ENCODE measurements at places on chromosomes 11 and 22.

DNA sequence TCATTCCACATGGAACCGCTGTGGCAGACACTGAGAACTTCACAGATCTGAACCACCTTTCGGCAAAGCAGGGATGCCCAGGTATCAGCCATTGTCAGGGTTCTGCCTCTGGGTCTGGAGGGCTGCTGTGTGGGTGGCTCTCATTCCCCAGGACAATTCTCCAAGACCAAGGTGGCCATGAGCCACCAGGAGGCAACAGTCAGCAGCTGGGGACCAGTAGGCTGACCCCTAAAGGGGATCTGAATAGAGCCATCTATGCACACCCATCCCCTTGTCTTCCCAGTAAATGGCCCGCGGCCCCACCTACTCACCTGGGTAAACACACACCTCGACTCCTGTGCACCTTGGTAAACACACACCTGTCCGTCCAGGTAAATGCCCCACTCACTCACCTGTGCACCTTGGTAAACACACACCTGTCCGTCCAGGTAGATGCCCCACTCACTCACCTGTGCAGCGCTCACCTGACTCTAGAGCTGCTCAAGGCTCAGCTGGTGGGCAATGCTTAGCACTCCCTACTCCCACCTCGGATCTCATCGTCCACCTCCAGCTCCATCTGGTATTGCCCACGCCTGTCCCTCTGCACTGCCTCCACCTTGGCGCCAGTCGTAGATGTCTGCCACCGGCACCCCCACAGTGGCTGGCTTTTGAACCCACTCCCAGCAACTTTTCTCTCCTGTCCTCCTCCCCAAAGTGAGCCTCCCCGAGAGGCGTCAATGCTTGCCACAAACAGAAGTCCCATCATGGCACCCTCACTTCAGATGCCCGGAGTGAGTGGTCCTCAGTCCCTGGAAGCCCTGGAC is 10.2 kb downstream of the SLC25A1 start:
- no peak for DNase-seq

- DNase-seq, result no peak
Measured at GRCh38 chr22:37560608-37561211, 430 bp downstream of the CDC42EP1 start.

DNA sequence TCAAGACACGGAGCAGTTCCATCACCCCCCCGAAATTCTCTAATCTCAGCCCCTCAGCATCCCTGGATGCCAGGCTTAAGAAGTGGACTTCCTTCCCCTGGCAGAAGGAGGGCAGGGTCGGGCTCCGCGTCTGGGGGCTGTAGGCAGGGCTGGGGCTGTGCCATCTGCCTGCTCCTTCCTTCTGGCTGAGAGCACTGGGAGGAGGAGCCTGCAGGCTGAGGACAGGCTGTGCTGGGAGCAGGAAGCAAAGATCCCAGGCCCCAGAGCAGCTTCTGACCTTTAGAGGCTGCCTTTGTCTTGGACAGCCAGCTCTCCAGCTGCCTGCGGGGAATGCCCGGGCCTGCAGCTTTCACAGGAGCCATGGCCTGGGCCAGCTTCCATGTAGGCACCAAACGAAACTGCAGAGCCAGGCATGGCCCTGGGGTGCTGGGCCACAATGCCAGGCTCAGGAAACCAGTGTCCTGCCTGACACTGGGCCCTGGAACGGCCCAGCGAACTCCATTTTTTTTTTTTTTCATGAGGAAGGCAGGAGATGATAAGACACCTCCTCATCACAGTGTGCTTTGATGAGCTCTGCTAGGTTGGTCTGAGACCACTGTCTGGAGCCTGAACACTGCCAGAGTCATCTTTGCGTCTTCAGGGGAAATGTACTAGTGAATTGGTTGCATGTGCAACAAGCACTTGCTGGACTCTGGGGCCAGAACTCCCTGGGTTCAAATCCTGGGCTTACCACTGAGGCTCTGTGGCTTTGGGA is 67.9 kb downstream of the MCM5 start:
- no peak for DNase-seq

GRCh38 chr22:30204015-30204741 is 42.4 kb downstream of the LIF start:
- DNase-seq, result no peak

GRCh38 chr11:128786507-128786906 is 80.6 kb downstream of the KCNJ1 start:
- DNase-seq, result peak; percentile 43

DNA sequence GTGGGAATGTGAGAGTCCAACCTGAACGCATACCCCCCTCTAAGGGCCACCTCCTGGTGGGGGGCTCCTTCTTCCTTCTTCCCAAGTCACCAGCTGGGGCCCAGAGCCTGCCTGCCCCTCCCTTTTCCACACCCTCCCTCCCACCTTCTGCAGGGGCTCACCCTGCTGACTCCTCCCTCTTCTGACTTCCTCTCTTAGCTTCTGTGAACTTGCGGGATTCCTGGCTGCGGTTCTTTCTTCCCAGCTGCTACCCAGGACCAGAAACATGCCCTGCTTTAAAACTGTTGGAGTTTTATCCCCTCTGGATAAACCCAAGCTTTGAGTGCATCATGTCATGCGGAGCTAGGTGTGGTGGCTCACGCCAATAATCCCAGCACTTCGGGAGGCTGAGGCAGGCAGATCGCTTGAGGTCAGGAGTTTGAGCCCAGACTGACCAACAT is 10.2 kb downstream of the LRRC74B start:
- DNase-seq, result no peak

DNA sequence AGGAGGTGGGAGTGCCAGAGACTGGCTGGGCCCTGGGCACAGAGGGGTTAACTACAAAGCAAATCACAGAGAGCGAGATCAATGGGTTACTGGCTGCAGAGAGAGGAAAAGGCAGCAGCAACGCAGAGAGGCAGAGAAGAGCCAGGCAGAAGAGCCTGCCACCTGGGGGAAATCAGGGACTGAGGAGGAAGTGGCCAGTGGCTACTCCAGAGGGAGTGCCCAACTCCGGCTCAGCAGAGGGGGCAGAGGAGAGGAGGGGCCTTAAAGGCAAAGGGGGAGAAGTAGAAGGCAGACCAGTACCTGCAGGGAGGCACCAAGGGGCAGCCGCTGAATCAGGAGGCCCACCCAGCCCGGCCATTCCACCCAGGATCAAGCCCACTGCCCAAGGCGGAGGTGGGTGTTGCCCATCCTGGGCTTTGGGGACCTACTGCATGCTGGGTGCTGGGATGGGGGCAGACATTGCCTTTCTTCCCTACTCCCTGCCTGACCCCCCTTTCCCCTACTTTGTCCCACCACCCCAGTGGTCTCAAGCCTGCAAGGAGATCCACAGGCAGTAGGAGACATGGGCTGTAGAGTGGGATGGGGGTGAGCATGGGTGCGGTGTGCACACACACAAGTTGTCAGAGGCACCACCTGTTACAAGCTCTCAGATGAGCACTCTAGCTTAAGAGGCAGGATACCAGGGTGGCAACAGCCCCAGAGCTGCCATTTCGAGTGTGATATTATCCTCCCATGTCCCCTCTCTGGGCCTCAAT is 926 bp upstream of the GALR3 start:
- no peak for DNase-seq

DNA sequence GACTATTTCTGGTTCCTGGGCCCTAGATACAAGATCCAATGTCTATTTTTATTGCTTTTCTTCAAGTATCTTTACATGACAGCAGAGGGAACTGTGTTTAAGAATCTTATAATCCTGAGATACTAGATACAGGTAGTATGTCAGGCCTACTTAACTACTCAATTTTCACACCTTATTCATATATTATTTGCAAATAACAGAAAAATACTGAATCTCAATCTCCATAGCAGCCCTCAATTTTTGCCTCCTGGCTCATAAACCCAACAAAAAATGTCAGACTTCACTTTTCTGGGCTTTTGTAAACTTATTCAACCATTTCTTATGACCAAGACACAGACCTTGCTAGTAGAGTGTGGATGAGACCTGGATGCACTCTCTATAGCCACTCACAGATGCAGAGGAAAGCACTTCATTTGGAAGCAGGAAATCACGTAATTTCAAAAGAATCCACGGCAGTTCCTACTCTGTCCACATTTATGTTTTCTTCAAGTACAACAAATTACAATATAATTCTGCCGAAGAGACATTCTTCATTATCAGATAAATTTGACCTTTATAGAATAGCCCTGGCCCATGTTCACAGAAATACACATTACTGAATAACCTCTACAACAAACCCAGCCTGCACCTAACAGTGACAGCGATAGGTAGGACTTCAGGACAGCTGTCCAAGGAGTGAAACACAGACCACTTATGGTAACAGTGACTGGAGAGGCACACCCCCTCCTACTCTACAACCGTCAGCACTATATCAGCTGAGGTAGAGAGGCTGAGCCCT is 62.0 kb upstream of the YPEL1 start:
- no peak for DNase-seq

GRCh38 chr11:119041821-119042514 is 11.3 kb upstream of the SLC37A4 start:
- no peak for DNase-seq

DNA sequence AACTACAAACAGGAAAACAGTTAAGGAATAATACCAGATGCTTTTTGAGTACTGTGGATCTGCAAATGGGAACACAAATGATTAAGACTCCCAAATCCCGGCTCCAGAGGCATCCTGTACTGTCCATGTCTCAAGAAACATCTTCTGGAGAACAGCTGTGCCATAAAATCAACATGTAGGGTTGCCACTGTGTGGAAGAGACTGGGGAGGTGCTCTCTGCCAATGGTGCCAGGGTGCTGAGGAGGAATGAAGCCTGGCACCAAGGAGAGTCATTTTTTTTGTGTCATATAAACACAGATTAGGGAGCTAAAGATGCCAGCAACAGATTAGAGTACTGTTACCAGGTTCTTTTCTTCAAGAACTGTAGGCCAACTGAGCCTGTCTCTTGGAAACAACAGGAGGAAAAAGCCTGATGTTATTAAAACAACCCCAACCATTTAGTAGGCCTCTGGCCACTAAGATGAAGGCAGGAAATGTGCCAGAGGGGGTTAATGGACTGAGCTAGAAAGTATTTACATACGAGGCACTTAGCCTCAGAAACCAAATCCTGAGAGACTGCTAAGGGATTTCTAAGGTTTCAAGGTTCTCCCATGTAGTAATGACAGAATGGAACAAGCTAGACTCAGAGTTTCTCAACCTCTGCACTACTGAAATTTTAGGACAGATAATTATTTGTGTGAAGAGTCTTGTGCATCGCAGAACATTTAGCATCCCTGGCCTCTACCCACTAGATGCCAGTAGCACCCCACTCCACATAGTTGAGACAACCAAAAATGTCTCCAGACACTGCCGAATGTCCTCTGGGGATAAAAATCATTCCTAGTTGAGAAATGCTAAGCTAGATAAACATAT is 54.6 kb upstream of the CHRM4 start:
- no peak for DNase-seq

- DNase-seq, result no peak
Measured at GRCh38 chr11:103494491-103494890, 385.3 kb downstream of the DYNC2H1 start.

DNA sequence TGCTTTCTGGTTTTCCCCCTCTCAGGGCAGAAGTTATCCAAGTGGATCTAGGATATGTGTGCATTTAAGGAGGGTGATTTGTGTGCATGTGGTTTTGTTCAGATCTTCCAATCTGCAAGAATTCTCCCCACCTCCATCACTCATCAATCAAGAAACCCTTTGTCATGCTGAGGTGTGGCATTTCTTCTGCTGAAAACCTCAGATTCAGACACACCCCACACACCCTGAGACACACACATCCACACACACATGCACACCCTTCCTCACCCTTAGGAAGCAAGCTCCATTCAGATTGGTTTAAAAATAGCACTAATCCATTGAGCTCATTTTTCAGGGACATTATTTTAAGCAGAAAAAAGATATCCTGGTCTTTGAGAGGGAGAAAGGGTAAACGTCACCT is 106.1 kb upstream of the HSD17B12 start:
- DNase-seq, result no peak

- no peak for DNase-seq
Measured at GRCh38 chr22:42955848-42956247, 59.1 kb downstream of the PACSIN2 start.

- DNase-seq, result no peak
Measured at GRCh38 chr11:352456-353031, 16.8 kb upstream of the B4GALNT4 start.

GRCh38 chr11:124900464-124900863 is 2.8 kb upstream of the ROBO4 start:
- DNase-seq, result no peak

- DNase-seq, result no peak
Measured at GRCh38 chr11:114571712-114572111, 12.0 kb upstream of the NXPE1 start.

DNA sequence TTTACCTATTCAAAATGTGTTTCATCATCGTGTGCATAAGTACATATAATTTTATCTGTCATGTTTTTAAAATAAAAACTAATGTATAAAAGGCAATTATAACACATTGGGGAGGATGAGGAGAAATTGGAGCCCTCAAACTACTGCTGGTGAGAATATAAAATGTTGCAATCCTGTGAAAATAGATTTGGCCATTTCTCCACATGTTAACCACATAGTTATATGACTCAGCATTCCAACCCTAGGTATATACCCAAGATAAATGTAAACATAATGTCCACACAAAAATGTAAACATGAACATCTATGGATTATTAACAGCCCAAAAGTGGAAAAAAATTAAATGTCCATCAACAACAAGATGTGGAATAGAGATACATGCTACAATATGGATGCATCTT is 928.0 kb upstream of the FAT3 start:
- DNase-seq, result no peak

DNA sequence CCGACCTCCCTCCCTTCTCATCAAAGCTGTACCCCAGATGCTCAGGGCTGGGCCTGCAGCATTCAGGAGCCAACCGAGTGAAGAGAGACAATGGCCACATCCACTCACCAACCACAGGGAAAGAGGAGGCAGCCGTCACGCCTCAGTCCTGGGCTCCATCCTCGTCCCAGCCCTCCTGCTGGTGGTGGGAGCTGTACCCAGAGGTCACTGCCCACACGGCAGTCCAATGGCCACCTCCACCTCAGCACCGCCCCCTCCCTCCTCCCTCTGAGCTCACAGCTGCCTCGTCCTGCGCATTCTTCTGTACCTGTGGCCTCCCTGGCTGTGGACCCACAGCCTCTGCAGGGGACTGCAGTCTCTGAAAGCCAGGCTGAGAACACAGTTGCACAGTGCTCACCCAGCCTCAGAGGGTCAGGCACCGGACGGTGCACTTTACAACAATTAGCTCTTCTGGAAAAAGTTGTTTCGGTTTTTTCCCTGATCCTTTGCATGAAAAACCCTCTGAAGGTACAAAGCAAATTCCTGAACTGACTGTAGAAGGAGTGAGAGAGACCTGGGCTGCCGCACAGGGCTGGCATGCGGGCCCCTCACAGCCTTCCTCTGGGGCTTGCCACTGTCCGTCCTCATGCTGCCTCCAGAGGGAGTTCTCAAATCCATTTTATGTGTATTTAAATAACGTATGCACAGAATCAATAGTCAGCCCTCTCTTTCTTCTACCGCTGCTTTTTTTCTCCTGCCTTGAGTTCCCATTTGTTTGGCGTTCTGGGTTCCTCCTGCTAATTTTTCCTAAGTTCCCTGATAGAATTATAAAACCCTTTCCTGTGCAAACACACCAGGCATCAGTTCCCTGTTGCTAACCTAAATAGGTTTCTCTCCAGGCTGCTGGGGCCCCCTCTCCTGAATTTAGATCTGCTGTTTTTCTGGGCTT is 52.7 kb downstream of the PHF21B start:
- peak; percentile 3 for DNase-seq

- DNase-seq, result no peak
Measured at GRCh38 chr11:104772806-104773241, 125.4 kb downstream of the CASP12 start.

GRCh38 chr11:129732941-129733340 is 82.7 kb upstream of the TMEM45B start:
- DNase-seq, result no peak

- DNase-seq, result no peak
Measured at GRCh38 chr11:69617682-69618081, 23.3 kb upstream of the CCND1 start.

GRCh38 chr11:102553835-102554282 is 23.3 kb upstream of the MMP7 start:
- no peak for DNase-seq
